Osteoblast (primary cell): ENCODE measurements at places on chromosomes 4 and X. TPM values are rescaled to one million over a fixed set of nuclear protein-coding genes. Genes with fewer than 3 reads are reported as not detected.

The ARSJ gene
- 18.6 and 24.6 TPM in 2 replicates for total RNA-seq

The VCX3A gene
- not detected in 2 replicates for total RNA-seq

The PPEF1 gene
- total RNA-seq: under 0.01 TPM in 2 replicates

The RTL9 gene
- total RNA-seq: 0.59 and 0.72 TPM in 2 replicates

The TGIF2LX gene
- total RNA-seq: not detected in 2 replicates

The FOXR2 gene
- total RNA-seq: not detected in 2 replicates

The MTMR8 gene
- total RNA-seq: 0.72 and 1.2 TPM in 2 replicates

The TRAM1L1 gene
- 4.3 and 8.5 TPM in 2 replicates for total RNA-seq

The FHDC1 gene
- total RNA-seq: 0.29 and 0.36 TPM in 2 replicates

GRCh38 chrX:19046343-19047215, 62.7 kb upstream of the PHKA2 start:
- H3K4me1 ChIP-seq: no peaks in the 10 kb centered on the region
- no peaks in the 10 kb centered on the region for H3K27me3 ChIP-seq
- H3K36me3 ChIP-seq: no peaks in the 10 kb centered on the region

- H3K27ac ChIP-seq: no peak overlapping the region
- H3K36me3 ChIP-seq: peaks cover 10% of the 10 kb centered on the region
- no peak overlapping the region for H3K4me3 ChIP-seq
- DNase-seq: no peak
- no peaks in the 10 kb centered on the region for H3K27me3 ChIP-seq
These were observed 44.9 kb downstream of the FIP1L1 start for GRCh38 chr4:53422367-53422766.

DNA sequence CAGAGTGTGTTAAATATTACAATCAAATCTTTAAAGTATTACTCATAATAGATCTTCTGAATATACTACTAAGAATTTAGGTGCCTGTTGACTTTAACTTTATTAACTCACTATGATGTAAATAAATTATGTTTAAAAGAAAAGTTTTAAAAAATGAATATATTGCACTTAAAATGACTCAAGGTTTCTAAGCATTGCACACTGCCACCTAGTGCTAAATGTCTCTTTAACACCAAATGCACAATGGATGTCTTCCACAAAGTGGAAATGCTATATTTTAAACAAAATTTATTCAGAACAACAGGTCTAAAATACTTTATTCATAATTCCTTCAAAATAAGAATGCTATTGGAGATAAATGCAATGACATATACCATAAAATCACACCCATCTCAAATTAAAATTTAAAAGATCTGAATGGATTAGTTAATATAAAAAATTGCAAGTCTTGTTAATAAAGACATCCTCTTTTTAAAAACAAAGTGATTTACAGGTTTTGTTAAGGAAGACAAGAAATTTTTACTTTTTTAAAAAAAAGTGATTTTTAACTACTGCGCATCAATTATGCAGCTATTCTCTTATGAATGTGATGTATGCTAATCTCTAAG, 5.5 kb downstream of the INPP4B start:
- H3K4me1 ChIP-seq: peaks cover 4% of the 10 kb centered on the region
- no peaks in the 10 kb centered on the region for H3K36me3 ChIP-seq
- no peak for DNase-seq
- H3K27me3 ChIP-seq: peaks cover 5% of the 10 kb centered on the region
- H3K4me3 ChIP-seq: no peak overlapping the region
- H3K27ac ChIP-seq: no peak overlapping the region

GRCh38 chrX:123222920-123223319, 38.8 kb downstream of the GRIA3 start:
- H3K36me3 ChIP-seq: no peaks in the 10 kb centered on the region
- H3K27ac ChIP-seq: no peak overlapping the region
- H3K4me3 ChIP-seq: no peak overlapping the region
- H3K27me3 ChIP-seq: no peaks in the 10 kb centered on the region

- H3K4me1 ChIP-seq: peaks cover 19% of the 10 kb centered on the region
- H3K4me3 ChIP-seq: peak overlapping the region; percentile 75
- no peaks in the 10 kb centered on the region for H3K36me3 ChIP-seq
- peaks cover 47% of the 10 kb centered on the region for H3K27me3 ChIP-seq
These were observed 77.2 kb upstream of the BCOR start for GRCh38 chrX:40174854-40175510.

GRCh38 chrX:40073439-40074054, 24.2 kb downstream of the BCOR start:
- DNase-seq: no peak
- peaks cover 7% of the 10 kb centered on the region for H3K27me3 ChIP-seq

- no peak overlapping the region for H3K4me3 ChIP-seq
- no peak for DNase-seq
- no peaks in the 10 kb centered on the region for H3K36me3 ChIP-seq
- H3K4me1 ChIP-seq: no peaks in the 10 kb centered on the region
- H3K27me3 ChIP-seq: peaks cover 43% of the 10 kb centered on the region
These were observed 445.4 kb downstream of the BCOR start for GRCh38 chrX:39652336-39652735.

DNA sequence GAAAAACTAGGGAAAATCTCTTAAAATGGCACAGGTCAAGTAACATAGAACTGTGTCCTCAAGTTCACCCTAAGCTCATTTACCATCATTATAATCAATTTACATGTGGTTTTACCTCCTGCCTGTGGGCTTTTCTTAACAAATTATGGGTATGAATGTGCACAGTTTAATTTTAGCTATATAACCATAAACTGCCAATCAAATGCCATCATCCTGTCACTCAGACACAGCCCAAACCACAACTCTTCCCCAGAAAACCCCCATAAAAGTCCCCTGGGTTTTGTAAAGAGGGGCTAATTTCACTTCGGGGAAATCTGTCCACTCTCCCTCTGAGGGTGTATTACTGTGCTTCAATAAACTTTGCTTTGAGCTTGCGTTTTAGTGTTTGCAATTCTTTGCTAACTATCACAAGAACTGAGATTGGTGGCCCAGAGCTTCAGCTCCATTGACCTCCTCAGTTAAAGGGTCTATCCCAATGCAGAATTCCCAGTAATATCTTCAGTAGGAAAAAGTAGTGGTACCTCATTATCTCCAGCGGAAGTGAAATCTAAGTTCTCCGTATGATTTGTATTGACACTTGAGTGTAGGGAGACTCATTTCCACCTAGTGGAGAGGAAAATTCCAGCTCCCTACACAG, 394.6 kb downstream of the SPOCK3 start:
- no peak overlapping the region for H3K4me3 ChIP-seq
- no peak overlapping the region for H3K27ac ChIP-seq
- no peaks in the 10 kb centered on the region for H3K4me1 ChIP-seq
- no peak for DNase-seq
- H3K27me3 ChIP-seq: no peaks in the 10 kb centered on the region
- no peaks in the 10 kb centered on the region for H3K36me3 ChIP-seq

GRCh38 chr4:70892086-70892769, 9.9 kb upstream of the MOB1B start:
- no peaks in the 10 kb centered on the region for H3K4me1 ChIP-seq
- no peak overlapping the region for H3K4me3 ChIP-seq
- H3K36me3 ChIP-seq: no peaks in the 10 kb centered on the region
- no peak for DNase-seq

DNA sequence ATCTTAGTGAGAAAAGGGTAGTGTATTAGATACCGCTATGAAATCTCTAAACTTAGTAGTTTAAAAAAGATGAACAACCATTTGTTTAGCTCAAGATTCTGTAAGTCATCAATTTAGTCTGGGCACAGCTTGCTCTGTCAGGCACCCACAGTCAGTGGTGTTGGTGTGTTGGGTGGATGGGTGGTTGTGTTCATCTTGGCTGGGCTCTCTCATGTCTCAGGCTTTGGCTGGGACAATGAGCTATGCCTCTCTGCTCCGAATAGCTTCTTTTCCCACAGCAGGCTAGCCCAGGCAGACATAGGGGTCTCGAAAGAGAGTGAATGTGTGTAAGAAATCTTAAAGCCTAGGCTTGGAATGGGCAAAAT, 127.0 kb upstream of the GATB start:
- H3K27me3 ChIP-seq: peaks cover 5% of the 10 kb centered on the region
- no peak overlapping the region for H3K27ac ChIP-seq
- DNase-seq: no peak
- H3K4me1 ChIP-seq: no peaks in the 10 kb centered on the region
- no peaks in the 10 kb centered on the region for H3K36me3 ChIP-seq

DNA sequence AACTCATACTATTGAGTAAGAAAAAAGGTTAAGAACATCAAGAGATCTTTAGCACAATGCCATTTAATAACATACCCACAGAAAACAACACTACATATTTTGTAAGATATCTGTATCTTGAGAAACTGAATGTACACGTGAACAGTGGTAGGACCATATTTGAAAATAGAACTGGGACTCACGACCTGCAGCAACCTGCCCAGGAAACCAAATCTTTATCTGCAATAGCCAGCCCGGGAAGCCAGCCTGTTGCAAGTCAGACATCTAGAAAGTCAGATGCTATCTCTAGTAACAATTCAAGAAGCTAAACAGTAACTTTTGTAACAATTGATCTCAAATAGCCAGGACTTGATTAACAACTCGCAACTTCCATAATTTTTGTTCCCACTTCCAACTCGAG, 52.6 kb upstream of the SOD3 start:
- no peak for DNase-seq
- H3K27me3 ChIP-seq: peaks cover 4% of the 10 kb centered on the region
- H3K36me3 ChIP-seq: no peaks in the 10 kb centered on the region
- no peaks in the 10 kb centered on the region for H3K4me1 ChIP-seq
- no peak overlapping the region for H3K27ac ChIP-seq

- H3K4me1 ChIP-seq: no peaks in the 10 kb centered on the region
- H3K27me3 ChIP-seq: no peaks in the 10 kb centered on the region
- no peak overlapping the region for H3K27ac ChIP-seq
- H3K4me3 ChIP-seq: no peak overlapping the region
- DNase-seq: no peak
- H3K36me3 ChIP-seq: no peaks in the 10 kb centered on the region
These were observed 62.5 kb downstream of the BANK1 start for GRCh38 chr4:101853028-101853427.

DNA sequence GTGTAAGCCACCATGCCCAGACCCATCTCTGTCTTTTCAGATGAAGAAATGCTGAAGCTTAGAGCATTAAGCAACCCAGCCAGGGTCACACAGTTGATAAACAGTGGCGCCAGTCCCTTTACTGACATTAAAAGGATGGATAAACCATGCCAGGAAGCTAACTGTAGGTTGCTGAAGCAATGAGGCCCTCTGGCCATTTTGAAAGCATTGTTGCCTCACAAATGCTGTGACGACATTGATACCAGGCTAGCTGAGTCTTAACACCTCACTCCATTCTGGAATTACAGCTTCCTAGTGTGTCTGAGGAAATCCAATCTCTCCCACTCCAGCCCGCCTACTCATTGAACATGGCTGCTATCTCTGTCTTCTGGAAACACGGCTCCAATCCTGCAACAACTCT, 89.7 kb downstream of the LNX1 start:
- no peaks in the 10 kb centered on the region for H3K4me1 ChIP-seq
- no peak for DNase-seq
- H3K27ac ChIP-seq: no peak overlapping the region
- no peaks in the 10 kb centered on the region for H3K36me3 ChIP-seq

GRCh38 chr4:152038238-152038637, 277.4 kb upstream of the GATB start:
- DNase-seq: no peak
- H3K27ac ChIP-seq: no peak overlapping the region
- no peak overlapping the region for H3K4me3 ChIP-seq
- H3K27me3 ChIP-seq: no peaks in the 10 kb centered on the region
- H3K36me3 ChIP-seq: no peaks in the 10 kb centered on the region

DNA sequence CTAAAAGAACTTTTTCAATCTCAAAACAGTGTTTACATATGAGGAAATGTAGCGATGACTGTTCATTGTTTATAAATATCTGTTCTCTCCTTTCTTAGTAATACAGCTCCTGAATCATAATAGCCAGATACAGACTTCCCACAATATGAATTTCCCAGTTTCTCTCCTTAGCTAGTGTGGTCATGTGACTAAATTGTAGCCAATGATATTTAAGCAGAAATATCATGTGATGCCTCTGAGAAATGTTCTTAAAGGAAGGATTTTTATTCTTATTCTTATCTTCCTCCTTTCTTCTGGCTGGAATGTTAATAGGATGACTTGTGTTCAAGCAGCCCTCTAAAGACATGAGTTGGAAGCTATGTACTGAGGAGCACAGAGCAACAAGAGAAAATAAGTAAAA, 383.7 kb upstream of the ATOH1 start:
- no peak for DNase-seq
- no peaks in the 10 kb centered on the region for H3K4me1 ChIP-seq
- H3K4me3 ChIP-seq: no peak overlapping the region
- H3K27me3 ChIP-seq: no peaks in the 10 kb centered on the region
- H3K36me3 ChIP-seq: no peaks in the 10 kb centered on the region

- peak; percentile 45 for DNase-seq
- H3K4me1 ChIP-seq: peaks cover 10% of the 10 kb centered on the region
- H3K27me3 ChIP-seq: no peaks in the 10 kb centered on the region
These were observed 773 bp downstream of the PRMT9 start for GRCh38 chr4:147683188-147683591.

DNA sequence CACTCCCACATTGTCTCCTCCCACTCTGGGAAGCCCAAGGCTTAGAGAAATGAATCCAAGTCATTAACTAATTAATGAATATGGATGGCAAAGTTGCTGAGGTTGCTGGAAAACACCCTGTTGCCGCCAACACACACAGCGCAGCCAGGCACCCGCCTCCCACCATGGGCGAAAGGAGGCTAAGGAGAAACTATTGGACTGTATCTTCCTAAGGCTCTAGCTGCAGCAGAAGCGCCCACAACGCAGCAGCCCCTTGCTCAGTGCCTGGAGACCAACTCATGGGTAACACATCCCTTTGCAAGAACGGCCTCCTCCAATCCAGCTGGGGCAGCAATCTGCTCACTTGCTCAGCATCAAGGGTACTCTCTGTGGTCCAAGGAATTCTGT, 34.2 kb downstream of the TSC22D3 start:
- no peak overlapping the region for H3K27ac ChIP-seq
- H3K4me1 ChIP-seq: peaks cover 3% of the 10 kb centered on the region
- H3K4me3 ChIP-seq: no peak overlapping the region
- DNase-seq: no peak

DNA sequence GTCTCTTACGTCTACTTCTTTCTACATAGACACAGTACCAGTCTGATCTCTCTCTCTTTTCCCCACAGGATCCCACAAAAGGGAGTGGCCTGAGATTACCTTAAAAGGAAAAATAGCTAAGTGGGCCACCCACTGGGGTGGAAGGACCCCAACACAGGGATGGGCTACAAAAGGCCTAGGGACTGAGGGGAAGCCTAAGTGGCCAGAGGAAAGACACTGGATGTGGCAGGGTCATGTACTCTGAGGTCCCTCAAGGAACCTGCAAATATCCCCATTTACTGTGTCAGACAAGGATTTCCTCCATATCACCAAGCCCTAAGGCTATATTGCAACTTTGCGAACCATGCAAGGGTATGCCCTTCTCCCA, 6.5 kb upstream of the PRDX4 start:
- H3K36me3 ChIP-seq: no peaks in the 10 kb centered on the region
- H3K4me1 ChIP-seq: peaks cover 3% of the 10 kb centered on the region
- DNase-seq: no peak
- H3K27me3 ChIP-seq: no peaks in the 10 kb centered on the region
- H3K4me3 ChIP-seq: no peak overlapping the region

GRCh38 chr4:181258569-181258968, 984.6 kb upstream of the TENM3 start:
- H3K27ac ChIP-seq: no peak overlapping the region
- H3K36me3 ChIP-seq: no peaks in the 10 kb centered on the region
- H3K4me1 ChIP-seq: no peaks in the 10 kb centered on the region
- H3K27me3 ChIP-seq: no peaks in the 10 kb centered on the region
- DNase-seq: no peak
- no peak overlapping the region for H3K4me3 ChIP-seq

GRCh38 chr4:166531703-166532102, 658.7 kb downstream of the TLL1 start:
- H3K4me1 ChIP-seq: no peaks in the 10 kb centered on the region
- no peaks in the 10 kb centered on the region for H3K27me3 ChIP-seq
- H3K36me3 ChIP-seq: no peaks in the 10 kb centered on the region
- DNase-seq: no peak
- H3K27ac ChIP-seq: no peak overlapping the region
